ENCODE measurements at places on chromosomes 4 and X.

DNA sequence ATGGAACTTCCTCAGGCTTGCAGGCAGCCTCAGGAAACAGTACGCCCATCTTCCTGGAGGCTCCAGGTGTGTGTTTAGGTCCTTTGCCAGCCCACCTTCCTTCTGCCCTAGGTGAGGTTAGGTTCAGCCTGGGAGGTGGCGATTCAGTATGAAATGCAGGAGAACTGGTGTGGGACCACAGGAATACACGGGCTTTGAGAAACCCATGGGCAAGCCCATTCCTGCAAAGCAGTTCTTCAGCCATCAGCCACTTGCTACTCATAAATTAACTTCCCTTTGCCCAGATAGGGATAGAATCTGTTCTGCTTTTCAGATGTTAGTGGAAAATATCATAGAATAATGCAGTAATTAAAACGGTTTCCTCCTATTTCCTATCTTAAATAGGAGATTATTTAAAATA is 32.2 kb downstream of the TBC1D14 start:
- no peak for DNase-seq

DNA sequence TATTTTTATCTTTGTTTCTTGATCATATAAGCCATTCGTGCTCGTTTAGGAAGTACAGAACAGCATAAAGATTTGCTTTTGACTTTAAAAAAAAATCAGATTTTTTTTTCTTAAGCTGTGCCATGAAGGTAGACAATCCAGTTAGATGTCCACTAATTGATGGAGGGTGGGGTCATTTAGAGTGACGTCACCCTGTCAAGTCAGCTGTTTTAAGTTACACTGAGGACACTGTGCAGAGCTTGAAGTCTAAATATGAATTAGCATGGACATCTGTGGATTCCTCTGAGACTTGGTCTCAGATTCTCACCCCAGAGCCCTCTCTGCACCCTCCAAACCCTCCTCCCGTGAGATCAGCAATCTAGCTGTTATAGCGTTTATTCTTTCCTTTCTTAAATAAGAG is 63.9 kb downstream of the ENPP6 start:
- no peak for DNase-seq

- no peak for DNase-seq
These were observed 22.1 kb upstream of the TRIM60 start for GRCh38 chr4:165009493-165010227.

- DNase-seq, result no peak
These were observed 24.0 kb downstream of the DOCK11 start for GRCh38 chrX:118519411-118520215.

DNA sequence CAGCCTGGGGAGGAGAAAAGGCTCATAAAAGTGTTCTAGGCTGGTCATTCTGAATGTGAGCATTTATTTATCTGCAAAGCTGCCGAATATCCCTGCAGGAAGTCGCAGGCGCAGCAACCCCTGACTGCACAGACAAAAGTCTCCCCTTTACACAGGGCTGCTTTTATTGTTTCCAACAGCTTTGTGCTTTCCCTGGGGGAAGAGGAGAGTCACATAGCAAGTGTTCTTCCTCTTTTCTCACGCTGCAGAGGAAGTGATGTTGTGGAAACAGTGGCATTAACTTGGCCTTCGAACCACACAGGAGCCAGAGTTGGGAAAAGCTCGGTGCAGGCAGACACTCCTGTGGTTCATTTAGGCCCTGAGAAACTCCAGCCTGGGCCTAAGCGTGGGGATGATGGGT is 81.5 kb upstream of the BCOR start:
- DNase-seq, result peak; percentile 44
